Left lung (tissue), 14 donors: ENCODE measurements at places on chromosomes 4 and X.

- DNase-seq = no peak
These were observed 41.1 kb downstream of the IL13RA2 start for GRCh38 chrX:114976292-114976691.

DNA sequence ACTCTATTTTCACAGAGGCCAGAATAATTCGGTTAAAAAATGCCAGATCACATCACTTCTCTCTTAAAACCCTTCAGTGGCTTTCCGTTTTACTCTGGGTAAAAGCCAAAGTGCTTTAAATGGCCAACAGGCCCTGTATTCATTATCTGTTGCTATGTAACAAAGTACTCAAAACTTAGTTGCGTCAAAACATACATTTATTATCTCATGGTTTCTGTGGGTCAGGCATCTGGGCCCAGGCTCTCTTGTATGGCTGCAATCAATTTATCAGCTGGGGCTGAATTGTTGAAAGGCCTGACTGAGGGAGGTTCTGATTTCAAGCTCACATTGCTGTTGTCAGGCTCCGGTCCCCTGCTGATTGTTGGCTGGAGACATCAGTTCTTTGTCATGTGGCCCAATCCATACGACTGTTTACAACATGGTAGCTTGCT, 72.7 kb upstream of the H2AZ1 start:
- no peak for DNase-seq

DNA sequence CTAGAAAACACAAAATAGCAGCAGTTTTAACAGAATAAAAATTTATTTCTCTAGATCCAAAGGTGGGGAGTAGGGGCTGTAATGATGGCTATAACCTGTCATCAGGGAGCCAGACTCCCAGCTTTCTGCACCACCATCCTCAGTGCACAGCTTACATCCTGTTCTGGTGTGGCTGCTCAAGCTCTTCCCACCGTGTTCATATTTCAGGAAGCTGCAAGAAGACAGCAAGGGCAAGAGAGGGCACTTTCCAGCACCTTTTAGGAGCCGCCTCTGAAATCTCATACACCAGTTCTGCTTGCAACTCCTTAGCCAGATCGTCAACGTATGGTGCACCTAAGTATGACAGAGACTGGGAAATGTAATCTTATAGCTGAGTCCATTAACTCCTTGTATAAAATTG, 253.7 kb downstream of the CENPC start:
- no peak for DNase-seq

- DNase-seq = no peak
These were observed 12.5 kb downstream of the TRAPPC2 start for GRCh38 chrX:13721819-13722519.

- DNase-seq = no peak
These were observed 74.9 kb downstream of the METTL14 start for GRCh38 chr4:118760092-118760491.
